ENCODE measurements at places on chromosomes 11 and 22.
A peak's percentile ranks its signal among the peaks of the same experiment; 100 is the strongest.

- DNase-seq = no peak
Observed at GRCh38 chr11:125418396-125418795, 77.7 kb downstream of the FEZ1 start.

DNA sequence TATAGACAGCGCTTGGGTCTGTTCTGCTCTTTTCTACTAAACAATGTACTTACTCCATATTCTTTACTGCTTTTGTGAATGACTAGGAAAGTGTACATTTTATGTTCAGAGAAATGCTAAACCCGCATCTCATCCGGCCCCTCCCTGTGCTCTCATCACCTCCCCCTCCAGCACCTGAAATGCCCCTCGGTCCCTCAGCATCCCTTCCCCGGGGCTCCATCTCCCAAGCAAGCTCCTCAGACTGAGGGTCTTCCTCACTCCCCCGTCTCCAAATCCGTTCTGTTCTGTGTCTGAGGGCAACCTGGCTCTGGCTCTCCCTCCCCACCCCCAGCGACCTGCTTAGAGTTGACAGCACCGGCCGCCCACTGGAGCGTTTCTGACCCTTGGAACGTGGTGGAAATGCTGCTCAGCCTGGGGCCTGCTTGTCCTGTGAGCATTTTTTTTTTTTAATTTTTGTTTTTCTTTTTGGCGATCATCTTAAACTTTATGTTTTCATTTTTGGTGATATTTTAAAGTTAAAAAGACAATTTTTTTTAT, 1.4 kb downstream of the SELENOO start:
- DNase-seq = no peak

GRCh38 chr11:2366733-2367132, 10.4 kb upstream of the CD81 start:
- no peak for DNase-seq

GRCh38 chr11:37967635-37968034, 1369.6 kb upstream of the RAG2 start:
- DNase-seq = no peak

GRCh38 chr11:92692826-92693546, 276.5 kb upstream of the MTNR1B start:
- DNase-seq = no peak

- no peak for DNase-seq
Observed at GRCh38 chr22:47552541-47553205, 790.2 kb downstream of the TBC1D22A start.

- peak; percentile 98 for DNase-seq
Observed at GRCh38 chr11:3841426-3842350, 929 bp upstream of the RHOG start.

DNA sequence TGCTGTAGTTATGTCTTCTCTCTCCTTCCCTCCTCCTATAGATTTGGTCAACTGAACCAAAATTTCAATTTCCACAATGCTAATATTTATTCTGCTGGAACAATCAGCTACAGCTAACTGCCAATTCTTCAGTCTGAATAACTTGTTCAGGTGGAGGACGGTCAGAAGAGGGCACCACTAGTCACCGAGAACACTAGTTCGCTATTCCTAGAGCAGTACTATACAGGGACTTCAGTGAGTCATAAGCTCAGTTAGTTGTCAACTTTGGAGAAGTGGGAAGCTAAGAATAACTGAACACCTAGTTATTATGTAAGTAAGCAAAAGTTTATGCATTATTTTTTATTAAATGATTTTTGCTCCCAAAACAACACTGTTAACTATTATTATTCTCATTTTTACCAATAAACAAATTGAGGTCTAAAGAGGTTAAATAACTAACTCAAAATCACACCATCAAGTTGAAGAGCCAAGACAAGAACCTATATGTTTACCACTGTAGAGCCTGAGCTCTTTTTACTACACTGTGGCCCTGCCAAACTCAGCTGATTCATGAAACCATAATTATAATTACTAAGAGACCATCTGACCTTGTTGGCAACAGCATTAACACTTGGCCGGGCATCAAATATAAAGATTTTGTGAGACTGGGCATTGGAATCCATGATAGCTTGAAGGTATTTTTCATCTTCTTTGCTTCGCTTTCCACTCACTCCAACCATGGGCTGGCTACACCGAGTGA, 59.0 kb downstream of the CEP57 start:
- peak; percentile 25 for DNase-seq

DNA sequence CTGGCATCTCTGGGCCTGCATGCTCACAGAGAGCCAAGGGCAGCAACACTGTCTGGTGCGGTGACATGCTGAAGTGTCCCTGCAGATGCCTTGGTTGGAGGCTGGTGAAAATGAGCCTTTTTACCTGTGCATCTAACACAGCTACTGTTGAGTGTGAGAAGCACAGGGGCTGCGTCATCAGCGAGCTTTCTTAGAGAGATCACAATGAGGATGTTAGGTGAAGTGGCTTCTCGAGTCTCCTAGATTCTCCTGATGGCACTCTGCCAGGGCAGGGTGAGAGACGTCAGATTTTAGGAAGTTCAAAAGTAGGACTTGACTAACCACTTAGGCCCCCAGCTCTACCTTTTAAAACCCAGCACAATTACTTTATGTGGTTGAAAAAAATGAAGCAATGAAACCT, 3.6 kb upstream of the SLC15A3 start:
- DNase-seq = no peak

DNA sequence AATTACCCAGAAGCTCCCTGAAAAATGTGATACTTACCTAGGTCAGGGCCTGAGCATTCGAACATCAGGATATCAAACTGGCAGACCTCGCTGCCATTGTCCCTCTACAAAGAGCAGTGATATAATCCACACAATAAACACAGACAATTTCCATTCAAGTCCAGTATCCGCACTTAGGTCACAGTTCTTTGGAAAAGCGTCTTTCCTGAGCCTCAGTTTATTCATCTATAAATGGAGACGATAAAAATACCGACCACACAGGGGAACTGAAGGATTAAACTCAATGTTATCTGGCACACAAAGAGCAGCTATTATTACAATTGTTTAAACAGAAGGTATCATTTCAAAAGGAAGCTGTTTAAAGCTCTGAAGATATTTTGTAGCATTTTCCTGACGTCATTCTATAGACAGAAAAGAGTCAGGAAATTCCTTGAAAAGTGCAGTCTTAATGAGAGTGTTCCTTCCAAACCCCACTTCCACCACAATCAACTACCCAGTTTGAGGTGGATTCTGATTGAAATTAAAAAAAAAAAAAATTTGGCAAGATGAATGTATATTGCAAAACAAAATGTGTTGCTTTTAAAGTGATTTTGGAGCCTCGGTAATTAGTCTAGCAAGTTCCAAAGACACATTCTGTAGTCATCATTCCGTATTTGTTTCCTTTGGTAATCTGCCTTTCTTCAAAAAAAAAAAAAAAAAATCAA, 47.2 kb upstream of the IGSF9B start:
- no peak for DNase-seq

GRCh38 chr11:15580056-15580774, 465.5 kb downstream of the INSC start:
- DNase-seq = no peak

- DNase-seq = no peak
Observed at GRCh38 chr22:19530751-19531150, 6.5 kb upstream of the CLDN5 start.

GRCh38 chr11:60848714-60849151, 6.8 kb downstream of the CCDC86 start:
- no peak for DNase-seq

- peak; percentile 36 for DNase-seq
Observed at GRCh38 chr11:47004595-47005033, 68.1 kb downstream of the CSTPP1 start.

DNA sequence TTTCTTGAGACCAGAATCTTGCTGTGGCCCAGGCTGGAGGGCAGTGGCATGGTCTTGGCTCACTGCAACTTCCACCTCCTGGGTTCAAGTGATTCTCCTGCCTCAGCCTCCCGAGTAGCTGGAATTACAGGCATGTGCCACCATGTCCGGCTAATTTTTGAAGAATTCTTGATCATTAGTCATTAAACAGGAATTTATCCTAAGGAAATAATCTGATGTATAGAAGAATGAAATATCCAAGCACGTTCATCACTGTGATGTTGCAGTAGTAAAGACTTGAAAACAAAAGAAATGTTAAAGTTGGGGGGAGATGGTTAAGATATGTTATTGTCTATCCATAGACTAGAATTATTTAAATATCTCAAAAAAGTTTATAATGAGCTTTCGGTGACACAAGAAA, 23.6 kb downstream of the CBL start:
- no peak for DNase-seq

DNA sequence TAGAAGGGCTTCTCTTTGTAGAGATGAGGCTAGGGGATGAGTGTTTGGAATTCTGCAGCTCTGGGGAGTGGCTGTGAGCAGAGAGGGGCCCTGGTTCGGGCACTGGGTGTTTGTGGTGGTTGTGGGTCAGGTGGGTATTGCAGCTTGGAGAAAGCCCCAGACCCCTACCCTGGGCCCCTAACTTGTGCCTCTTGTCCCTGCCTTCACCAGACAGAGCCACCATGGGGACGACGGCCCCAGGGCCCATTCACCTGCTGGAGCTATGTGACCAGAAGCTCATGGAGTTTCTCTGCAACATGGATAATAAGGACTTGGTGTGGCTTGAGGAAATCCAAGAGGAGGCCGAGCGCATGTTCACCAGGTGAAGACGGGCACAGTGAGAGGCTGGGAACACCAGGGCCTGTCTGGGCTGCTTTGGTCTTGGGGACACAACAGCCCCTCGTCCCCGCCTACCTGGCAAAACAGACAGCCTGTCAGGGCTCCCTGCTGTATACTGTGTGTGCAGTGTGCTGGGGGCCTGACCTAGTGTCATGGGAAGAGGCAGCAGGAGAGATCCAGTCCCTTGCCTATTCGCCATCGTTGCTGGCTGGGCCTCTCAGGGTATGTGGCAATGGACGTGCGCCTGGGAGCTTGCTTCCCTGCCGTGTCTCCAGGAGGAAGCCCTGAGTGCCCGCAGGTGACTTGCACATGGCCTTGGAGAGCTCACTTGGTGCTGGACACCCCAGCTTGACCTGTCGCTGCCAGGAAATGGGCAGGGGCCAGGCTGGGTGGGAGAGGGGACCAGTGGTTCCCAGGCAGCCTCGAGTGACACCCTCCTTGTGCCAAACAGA, 4.3 kb downstream of the INCENP start:
- DNase-seq = no peak

GRCh38 chr11:115926601-115927000, 422.4 kb upstream of the CADM1 start:
- DNase-seq = no peak

- DNase-seq = no peak
Observed at GRCh38 chr11:66289548-66290329, 796 bp upstream of the YIF1A start.

DNA sequence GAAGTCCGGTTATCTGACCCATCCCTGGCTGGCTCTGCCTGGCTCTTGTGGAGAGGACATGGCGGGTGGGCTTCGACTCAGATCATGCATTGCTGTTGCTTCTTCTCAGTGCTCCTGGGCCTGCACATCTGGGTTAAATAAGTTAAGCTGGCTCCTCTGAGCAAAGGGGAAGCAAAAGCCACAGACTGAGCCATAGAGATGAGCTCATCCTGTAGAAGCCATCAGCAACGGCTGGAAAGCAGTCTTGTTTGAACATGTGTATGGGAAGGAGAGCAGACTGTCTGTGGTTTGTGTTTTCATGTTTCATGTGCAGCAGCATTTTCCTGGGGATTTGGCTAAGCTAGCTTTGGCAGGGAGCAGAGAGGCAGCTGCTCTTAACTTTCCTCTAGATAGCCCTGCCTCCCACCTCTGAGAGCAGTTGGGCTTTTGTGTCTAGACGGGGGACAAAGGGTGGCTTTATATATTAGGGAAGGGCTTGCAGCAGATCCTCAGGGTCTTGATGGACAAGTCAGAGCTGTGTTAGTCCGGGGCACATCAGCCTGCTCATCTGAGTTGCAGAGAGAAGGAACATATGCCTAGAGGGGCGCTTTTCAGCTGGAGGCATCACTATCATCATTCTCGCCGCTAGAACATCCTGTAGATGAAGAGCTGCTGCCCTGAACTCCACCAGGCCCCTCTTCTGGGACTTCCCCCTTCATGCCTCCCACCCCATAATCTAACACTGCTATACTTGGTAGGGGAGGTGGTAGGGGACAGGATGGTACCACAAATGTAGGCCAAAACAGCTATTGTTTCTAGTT, 14.9 kb downstream of the DCPS start:
- DNase-seq = peak; percentile 85

DNA sequence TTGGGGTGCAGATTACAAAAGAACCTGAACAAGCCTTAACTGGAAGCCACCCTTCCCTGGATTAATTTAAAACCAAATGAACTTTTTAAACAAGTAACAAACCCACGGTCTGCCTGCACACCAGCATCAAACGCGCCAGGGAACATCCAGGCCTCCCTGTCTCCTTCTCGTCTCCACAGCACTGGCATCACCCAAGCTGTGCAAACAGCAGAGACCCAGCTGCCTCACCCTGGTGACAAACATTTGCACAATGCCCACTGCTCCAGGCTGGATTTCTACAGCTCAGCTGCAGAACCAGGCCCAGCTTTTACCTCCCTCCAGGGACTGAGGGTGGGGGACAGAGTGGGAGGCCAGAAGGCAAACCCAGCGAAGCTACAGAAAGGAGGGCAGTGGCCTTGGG, 7.0 kb downstream of the RPL3 start:
- no peak for DNase-seq

GRCh38 chr22:28989035-28989464, 72.6 kb downstream of the C22orf31 start:
- DNase-seq = no peak

DNA sequence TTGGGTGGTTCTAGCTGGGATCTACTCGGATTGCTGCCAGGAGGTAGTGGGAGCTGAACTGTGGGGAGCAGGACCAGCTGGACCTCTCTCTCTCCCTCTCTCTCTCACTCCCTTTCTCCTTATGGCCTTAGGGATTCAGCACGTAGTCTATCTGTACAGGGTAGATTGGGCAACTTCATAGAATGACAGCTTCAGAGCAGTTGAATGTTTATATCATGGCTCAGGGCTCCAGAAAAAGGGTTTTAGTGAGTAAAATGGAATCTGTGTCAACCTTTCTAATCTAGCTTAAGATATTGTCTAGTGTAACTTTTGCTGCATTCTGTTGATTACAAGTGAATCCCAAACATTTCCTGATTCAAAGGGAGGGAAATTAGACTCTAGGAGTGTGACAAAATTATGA, 127.7 kb upstream of the PDGFD start:
- no peak for DNase-seq

GRCh38 chr22:39519681-39520225, 609 bp upstream of the ATF4 start:
- no peak for DNase-seq

DNA sequence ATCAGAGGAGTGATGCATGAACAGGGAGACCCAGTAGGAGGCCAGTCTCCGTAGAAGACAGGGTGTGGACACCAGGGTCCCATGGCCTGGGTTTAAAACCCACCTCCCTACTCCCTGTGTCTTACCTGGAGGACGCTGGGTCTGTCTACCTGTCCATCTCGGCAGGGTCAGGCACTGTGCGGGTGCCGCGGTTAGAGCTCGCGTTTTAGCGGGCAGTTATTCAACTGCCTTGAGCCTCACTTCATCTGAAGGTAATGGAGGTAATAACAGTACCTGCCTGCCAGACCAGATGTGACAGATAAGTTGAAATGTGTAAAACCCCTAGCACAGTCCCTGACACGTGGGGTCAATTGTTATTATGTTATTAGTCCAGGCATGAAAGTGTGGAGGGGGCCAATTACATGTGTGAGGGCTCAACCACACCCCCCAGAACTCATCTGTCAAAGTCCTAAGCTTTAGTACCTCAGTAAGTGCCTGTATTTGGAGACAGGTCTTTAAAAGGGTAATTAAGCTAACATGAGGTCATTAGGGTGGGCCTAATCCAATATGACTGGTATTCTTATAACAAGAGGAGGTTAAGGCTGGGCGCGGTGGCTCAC, 8.1 kb upstream of the UPK3A start:
- DNase-seq = no peak
